Stimulated activated CD4-positive, alpha-beta T cell treated with anti-CD3 and anti-CD28 coated beads, Interleukin-2, amount 100 ng/mL, for 48 hours (primary cell): ENCODE measurements at places on chromosomes 12 and 14.

DNA sequence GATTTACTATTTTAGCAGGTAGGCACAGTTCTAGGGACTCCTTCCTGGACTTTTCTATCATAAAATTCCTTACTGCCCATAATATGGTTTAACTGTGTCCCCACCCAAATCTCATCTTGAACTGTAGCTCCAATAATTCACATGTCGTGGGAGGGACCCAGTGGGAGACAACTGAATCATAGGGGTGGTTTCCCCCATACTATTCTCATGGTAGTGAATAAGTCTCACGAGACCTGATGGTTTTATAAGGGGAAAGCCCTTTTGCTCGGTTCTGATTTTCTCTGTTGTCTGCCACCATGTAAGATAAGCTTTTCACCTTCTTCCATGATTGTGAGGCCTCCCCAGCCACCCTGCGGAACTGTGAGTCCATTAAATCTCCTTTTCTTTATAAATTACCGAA is 10.0 kb upstream of the ETV6 start:
- no peak for DNase-seq

DNA sequence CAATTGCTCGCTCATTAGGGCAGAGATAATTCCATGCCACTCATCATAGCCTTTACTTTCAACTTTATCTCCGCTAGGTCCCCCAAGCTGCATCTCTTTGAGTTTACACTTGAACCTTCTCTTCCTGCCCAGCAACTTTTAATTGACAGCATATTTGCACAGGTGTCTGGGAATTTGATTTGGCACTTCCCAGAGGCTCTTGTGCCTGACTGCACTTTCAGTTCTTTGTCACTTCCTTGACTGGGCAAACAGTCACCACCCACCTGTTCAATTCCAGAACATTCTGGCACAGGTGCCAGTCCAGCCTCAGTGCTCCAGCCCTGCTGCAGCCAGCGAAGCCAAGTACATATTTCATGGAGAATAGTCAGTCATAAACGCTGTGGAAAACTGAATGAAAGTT is 110.1 kb upstream of the LRIG3 start:
- no peak for DNase-seq

DNA sequence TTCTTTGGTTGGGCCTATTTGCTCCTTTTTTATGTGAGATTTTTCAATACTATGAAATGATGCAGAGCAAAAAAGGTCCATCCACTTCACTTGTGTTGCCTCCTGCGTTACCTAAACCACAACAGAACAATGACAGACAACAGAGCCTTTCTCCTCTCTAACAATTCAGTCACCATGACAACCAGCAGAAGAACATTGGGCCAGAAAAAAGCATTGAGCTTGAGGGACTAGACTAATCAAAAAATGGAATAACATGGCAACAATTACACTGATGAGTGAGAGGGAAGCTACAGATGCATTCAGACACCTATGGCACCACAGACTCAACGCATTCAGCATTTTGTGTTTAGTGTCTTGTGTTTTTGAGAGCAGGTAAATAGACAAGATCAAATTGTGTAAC is 44.6 kb upstream of the PTCSC3 start:
- DNase-seq = no peak

DNA sequence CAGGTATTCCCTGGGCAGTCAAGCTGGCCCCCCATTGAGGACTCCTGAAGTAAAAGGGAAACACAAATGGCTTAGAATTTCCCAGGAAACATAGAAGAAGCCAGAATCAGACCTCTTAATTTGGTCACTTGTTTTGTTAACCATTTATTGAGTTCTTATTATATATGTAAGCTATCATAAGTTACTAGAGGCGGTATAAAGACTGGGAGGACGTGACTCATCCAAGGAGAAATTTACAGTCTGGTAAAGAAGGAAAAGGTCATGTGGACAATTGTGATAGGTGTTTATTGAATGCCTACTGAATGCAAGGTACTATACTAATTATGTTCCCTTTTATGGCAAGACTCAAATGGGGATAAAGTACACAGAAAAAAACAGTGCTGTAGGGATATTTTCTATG is 146.7 kb downstream of the DYRK2 start:
- DNase-seq = no peak

GRCh38 chr12:85741046-85741445 is 95.2 kb downstream of the RASSF9 start:
- DNase-seq = no peak

DNA sequence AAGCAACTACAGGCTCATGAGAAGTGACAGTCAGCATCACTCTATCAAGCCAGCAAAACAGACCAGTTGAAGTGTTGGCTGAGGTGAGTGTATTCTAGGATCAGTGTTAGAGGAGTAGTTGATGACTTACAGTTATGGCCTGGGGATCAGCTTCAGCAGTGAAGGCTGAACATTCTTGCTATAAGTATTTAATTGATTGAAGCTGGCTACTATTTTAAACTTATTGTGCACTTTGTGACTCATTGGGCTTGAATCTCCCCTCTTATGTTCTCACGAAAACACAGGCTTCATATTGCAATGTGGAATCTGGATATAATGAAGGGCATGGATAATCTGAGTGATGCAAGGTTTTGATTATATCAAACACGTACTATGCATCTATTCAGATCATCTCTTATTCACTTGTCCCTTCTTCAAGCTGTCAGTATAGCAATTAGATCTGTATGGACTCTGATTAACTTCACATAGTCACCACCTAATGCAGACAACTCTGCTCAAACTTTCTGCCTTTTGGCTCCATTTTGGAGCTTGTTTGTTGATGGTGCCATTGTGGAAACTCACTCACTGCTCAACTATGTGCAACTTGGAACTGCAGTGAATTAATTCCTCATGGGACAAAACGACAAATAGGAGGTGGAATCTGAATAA is 309.2 kb downstream of the SLC16A7 start:
- DNase-seq = no peak

GRCh38 chr12:54360717-54361456 is 3.4 kb downstream of the GPR84 start:
- DNase-seq = peak; percentile 60

- no peak for DNase-seq
These were observed 134.0 kb downstream of the BCL11B start for GRCh38 chr14:99137913-99138571.

GRCh38 chr14:53409289-53409688 is 256.2 kb upstream of the DDHD1 start:
- no peak for DNase-seq

DNA sequence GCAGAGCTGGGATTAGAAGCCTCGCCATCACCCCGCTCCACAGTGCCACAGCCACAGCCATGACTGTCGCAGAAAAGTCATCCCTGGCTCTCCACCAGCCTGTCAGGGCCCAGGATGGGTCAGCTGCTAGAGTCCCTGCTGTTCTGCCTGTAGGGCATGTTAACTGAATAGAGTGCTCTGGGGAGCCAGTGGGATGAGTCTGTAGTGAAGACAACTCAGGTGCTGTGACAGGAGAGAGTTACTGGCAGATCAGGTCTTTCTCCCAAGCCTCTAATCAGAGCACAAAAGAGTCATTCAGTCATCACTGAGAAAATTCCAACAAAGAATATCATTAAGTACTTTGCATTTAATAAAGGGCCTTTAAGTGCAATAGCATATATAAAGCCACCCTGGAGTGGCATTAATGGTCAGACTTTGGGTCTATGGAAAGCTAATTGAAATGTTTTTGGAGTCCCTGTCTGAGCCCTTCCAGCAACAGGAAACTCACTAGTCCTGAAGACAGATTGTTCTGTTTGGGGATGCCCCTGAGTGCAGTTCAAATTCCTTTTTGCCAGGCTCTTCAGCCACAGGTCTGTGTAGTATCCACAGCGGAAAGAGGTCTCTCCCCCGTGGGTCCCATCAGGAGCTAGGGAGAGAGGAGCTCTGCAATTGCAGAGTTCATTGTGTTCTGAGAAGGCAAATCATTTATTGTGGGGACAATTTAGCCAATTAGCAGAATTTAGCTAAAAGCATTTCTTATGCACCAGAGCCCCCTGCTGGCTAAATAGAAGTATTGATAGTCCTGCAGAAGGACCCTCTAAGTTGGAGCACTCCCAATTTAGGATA is 45.2 kb upstream of the C14orf132 start:
- peak; percentile 20 for DNase-seq

DNA sequence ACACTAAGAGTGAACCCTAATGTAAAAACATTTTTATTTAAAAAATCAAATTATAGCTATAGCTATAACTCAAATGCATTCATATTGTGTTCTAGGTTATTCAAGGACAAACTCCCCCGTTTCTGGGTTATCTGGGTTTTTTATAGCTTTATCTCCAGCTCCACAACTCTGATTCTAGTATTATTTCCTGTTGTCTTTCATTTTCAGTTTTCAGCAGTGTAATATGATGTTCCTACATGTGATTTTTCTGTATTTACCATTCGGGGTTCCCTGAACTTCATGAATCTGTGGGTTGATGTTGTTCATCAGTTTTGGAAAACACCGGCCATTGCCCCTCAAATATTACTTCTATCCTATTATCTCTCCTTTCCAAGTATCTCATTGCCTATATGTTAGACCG is 221.9 kb upstream of the FOXN3 start:
- DNase-seq = no peak

- DNase-seq = no peak
These were observed 50.7 kb upstream of the MAP1LC3B2 start for GRCh38 chr12:116508145-116509121.

- DNase-seq = no peak
These were observed 114.8 kb upstream of the FUT8 start for GRCh38 chr14:65297744-65298143.

DNA sequence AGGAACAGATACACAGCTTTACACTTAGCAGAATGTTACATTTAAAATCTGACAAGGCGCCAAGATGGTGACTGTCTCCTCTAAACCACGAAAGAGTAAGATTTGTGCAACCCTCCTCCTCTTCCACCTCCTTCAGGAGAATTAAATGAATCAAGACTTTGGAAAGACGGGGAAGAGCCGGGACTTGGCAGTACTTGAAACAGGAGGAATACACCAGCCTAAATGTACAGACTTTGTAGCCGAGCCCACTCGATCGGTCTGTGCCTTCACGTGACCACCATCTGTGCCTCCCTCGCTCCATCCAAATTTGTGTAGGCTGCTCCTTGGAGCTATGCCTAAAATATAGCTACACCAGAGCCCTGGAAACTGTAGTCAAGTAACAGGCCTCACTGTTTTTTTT is 38.3 kb downstream of the SSPN start:
- DNase-seq = no peak

DNA sequence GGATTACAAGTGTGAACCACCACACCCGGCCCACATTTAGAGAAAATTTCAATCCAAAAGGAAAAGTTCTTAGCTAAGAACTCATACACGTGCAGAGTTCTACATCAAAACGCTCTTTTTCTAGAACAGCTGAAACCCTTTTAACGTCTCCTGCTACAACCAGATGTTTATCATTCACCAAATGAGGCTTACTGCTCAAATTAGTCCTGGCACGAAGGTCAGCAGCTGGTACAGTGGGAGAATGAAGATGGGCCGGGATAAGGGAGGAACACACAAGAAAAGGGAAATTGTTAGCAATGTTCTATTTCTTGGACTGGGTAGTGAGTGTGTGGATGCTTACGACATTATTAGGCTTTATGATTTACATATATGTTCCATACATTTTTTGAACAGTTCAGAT is 37.2 kb downstream of the PRKAB1 start:
- no peak for DNase-seq

GRCh38 chr14:96466918-96467317 is 35.3 kb upstream of the PAPOLA start:
- DNase-seq = no peak

- DNase-seq = no peak
These were observed 40.9 kb downstream of the SLC4A8 start for GRCh38 chr12:51465491-51465890.

DNA sequence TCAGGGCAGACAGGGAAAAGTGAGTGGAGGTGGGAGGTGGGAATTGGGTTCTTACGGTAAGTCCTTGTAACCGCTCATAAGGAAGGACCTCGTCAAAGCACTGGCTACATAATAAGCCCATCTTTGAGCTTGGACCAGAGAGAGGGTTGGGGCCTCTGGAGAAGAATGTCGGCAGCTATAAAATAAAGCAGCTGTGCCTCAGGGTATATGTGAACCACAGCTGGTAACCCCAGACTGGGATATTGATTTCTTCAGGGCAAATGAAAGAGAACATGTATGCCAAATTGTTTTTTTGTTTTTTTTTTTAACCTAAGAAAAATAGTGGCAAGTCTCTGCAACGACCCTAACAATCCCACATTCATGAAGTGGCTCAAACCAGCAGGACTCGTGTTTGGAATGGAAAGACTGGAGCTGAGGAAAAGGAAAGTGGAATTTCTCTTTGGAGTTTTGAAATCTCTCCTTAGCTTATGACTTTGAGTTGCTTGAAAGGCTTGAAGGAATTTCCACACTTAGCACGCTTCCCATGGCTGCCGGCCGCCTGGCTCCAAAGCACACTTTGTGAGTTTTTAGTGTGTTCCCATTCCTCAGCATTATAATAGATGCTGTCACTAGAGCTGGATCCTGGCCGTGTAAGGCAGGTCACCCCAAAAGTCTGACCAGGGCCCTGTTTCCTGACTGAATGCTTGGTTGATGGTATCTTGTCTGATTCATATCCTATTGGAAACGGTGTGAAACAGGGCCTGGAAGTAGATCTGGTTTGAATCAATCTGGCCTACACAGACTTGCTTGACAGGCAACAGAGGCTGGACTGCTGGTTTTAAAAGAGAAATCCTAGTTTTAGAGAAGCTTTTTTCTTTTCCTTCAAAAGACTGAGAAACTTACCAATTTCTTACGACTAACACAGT is 244.7 kb downstream of the MSRB3 start:
- no peak for DNase-seq

- DNase-seq = no peak
These were observed 774 bp upstream of the MANSC4 start for GRCh38 chr12:27780612-27781408.

GRCh38 chr14:95199298-95199983 is 42.1 kb upstream of the DICER1 start:
- DNase-seq = no peak

DNA sequence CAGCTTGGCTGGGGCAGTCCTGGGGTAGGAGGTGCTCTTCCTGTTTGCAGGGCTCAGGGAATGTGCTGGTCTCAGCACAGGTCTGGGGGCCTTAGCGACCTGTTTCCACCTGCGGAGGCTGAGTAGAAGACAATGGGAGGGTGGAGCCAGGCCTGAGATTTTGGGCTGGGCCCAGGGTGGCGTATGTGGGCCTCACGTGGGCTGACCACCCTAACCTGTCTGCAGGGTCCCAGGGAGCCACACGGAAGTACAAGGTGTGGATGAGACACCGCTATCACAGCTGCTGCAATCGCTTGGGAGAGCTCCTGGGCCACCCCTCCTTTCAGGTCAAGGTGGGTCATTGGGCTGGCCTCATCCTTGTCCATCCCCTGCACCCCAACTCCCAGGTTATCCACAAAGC is 1.1 kb downstream of the NOC4L start:
- no peak for DNase-seq

DNA sequence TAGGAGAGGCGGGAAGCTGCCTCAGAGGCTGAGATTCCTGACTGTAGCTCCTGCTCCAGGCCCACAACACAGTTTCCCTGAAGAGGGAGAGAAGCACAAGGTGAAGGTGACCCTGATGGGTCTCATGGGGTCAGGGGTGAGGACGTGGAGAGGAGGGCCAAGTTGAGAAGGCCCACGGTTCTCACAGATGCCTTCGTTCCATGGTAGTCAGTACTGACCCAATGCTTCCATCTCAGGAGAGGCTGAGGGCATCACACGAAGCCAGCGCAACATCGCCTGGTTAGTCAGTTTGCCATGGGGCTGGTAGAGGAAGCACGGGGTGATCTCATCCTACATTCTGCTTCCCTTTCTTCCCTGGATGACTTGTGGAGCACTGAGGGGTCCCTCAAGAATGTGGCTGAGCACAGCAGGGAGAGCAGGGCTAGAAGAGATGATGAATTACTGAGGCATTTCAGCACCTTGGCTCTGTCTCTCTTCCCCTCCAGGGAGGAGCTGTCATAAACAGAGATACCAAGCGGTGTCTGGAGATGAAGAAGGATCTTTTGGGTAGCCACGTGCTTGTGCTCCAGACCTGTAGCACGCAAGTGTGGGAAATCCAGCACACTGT is 51.9 kb downstream of the GALNT8 start:
- no peak for DNase-seq
